BE2C (cell line): ENCODE measurements at places on chromosomes 11 and 22.

GRCh38 chr11:96472085-96472484 is 82.3 kb downstream of the JRKL start:
- DNase-seq: no peak

DNA sequence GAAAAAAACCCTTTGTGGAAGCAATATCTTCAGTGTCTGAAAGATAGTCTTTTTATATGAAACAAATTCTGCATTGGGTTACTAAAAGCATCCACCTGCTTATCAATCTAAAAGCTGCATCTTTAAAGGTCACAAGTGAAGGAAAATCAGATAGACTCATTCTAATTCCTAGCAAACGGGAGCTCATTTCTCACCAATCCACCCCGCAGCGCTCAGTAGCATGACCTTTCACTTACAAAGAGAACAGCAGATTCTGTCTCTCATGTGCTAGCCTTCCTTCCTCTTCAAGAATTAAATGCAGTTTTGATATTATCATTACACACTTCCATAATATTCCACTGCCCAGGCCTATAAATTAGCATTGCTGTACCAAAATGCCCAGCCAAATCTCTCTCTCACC is 212.9 kb downstream of the CADM1 start:
- no peak for DNase-seq

DNA sequence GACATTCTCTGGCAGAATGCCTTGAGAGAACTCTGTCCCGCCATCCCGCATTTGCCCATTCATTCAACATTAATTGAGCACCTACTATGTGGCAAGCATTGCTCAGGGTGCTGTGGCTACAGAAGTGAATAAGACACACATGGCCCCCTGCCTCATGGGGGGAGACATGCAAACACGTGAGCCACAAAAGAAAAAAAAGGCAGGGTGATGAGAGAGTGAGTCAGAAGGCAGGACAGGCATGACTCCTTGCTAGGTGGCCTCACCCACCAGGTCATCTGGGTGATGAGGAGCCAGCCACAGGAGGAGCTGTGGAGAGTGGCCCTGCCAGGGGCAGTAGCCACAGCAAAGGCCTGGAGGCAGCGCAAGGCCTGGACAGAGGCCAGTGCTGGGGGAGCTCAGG is 4.9 kb downstream of the CHRM4 start:
- DNase-seq: no peak

GRCh38 chr11:103947546-103947919 is 88.9 kb upstream of the DDI1 start:
- no peak for DNase-seq
